ENCODE measurements at places on chromosomes 13 and 19. TPM values are rescaled to one million over a fixed set of nuclear protein-coding genes. Genes with fewer than 3 reads are reported as not detected.

DNA sequence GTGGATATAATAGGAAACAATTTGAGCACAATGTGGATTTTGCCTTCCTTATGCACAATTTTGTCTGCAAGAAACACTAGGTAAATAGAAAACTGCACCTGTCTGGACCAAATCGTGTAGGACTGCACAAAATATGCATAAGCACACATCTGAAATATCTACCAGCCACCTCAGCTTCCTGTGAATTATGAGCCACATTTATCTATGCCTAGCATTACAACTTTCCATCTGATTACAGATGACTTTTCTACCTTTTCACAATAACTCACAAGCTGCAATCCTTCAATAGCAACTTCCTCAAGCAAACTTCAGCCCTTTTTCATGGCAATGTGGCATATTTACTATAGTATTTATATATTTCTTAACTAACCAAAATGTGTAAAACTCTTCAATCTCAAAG lies 5.7 kb upstream of the RFX2 start:
- DNase-seq, result no peak

GRCh38 chr13:45048890-45049407 lies 59.6 kb downstream of the GPALPP1 start:
- DNase-seq, result no peak

DNA sequence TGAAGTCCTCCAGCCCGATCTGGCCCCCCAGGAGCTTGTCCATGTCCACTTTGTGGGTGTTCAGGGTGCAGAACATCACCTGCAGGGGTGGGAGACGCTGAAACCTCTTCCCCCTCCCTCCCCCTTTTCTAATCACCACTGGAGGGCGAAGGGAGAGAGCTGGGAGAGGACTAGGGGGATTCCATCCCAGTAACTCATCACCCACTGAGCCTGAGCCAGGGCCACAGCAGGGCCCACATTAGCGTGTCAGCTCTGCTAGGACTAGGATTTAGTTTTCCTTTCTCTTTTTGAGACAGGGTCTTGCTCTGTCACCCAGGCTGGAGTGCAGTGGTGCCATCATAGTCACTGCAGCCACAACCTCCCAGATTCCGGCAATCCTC lies 5.5 kb upstream of the PTGER1 start:
- no peak for DNase-seq

DNA sequence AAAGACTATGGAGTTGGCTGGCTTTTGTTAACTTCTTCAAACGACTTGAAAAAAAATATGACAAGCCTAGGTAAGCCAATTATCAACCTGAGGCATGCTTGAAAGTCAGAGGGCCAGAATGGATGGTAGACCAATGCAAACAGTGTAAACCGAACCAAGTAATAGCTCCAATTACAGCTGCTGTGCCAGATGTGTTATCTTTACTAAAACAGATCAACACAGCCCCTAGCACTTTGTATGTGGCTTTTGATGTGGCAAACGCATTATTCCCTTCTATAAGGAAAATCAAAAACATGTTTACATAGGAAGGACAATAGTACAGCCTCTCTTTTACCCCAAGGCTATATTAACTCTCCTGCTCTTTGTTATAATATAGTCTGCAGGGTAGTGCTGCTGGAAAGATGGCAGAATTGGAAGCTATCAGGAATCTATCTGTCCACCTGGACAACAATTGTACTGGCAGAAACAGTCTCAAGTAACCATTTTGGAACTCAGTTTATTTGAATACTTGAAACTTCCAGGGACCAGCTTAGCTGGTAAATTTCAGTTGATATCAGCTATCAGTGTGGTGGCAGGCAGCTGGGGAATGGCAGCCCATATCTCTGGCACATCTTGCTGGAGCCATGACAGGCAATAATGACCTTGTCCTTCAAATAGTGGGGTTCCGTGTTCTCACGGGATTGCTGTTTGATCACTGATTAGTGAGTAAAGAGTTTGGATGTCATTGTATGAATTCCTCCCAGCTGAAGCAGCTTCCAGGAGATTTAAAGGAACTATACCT lies 144.4 kb upstream of the WASF3 start:
- DNase-seq, result no peak

DNA sequence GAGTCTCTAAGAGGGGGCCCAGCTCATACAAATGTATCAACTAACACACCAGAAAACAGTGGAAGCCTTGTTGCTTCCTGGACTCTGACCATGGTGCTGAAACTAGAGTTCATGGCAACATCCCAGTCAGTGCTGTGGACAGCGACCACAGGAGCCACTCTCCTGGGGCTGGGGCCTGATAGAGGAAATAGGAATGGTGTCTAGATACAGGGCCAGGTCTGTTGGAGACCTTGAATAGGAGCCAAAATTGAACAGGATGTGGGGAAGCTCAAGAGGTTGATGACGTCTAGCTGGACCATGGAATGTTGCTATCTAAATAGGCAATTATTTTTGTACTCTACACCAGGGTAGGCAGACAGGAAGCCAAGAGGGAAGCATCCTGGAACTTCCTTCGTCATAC lies 21.7 kb downstream of the LILRB4 start:
- no peak for DNase-seq

The JAK3 gene
- polyA plus RNA-seq, result 84.0 TPM

All from CD8-positive, alpha-beta memory T cell (primary cell).